NCI-H2107 (cell line): ENCODE measurements at places on chromosomes 6 and 20.

- no peak for DNase-seq
These were observed 2.4 kb downstream of the SLC22A23 start for GRCh38 chr6:3454273-3455010.

DNA sequence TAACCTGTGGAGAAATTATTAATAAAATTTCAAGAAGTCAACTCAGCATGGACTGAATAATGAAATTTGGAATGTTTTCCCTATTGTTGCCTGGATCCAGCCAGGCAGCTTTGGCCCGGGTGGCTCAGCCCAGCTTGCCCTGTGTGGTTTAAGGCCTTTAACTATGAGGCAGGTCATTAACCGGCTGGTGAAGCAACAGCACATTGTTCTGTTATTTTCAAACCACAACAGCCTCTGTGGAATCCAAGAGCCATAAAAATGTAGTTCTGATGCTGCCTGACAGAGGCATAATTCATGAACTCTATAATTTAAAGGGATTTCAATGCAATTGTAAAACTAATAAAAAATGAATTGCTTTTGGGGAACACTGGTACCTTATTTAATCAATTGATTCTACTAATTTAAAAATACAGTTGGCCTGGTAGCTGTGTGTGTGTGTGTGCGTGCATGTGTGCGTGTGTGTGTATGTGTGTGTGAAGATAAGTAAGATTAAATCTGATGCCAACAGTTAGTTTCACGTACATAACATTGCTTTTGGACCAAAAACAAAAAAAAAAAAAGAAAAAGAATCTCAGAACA, 117.7 kb downstream of the RPS12 start:
- no peak for DNase-seq

- no peak for DNase-seq
These were observed 96.0 kb upstream of the PRDM1 start for GRCh38 chr6:105990151-105990550.

DNA sequence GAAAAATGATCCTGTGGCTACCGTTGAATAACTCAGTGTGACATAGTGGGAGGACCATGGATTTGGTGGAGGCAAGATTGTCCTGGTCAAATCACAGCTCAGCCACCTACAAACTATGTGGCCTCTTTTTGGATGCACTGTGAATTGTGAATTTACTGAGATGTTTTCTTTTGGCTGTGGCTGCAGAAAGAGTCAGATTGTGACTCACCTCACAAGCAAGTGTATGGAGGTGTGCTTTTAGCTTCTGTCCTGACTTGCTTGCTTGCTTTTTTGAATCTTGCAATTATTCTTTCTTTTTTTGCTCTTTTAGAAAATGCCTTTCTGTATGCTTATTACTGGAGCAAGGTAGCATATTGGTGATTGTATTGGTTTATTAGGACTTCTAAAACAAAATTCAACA, 122.9 kb upstream of the FOXO3 start:
- no peak for DNase-seq

- DNase-seq: no peak
These were observed 77.1 kb upstream of the SLC4A11 start for GRCh38 chr20:3316136-3316535.

DNA sequence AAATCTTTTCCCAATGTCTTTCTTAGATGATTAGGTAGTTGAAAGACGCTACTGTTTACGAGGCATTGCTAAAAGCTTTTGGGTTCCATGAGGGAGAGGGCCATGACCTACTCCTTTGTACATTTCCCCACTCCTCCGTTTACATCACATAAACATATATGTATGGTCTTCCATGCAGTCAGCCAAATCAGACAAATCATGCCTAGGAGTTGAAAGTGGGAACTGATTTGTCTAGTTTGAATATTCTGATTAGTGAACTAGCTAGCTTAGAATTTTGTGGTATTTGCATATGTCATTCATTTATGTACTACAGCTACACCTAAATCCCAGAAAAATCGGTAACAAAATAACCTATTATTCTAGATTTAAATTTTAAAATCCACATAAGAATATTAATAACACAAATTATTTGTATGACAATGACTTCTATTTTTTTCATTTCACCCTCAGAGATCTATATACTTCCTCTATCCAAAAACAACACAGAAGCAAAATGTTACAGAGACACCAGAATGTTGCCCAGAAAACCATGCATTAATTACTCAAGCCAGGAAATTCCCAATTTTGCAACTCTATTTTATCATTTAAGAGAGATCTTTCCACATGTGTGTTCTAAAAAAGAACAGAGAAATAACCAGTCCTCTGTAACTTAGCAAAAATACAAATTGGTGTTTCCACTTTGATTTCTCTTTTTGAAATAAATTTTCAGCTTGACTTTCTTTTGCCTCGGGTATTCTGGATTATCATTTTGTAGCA, 231.9 kb downstream of the LAMA2 start:
- no peak for DNase-seq

DNA sequence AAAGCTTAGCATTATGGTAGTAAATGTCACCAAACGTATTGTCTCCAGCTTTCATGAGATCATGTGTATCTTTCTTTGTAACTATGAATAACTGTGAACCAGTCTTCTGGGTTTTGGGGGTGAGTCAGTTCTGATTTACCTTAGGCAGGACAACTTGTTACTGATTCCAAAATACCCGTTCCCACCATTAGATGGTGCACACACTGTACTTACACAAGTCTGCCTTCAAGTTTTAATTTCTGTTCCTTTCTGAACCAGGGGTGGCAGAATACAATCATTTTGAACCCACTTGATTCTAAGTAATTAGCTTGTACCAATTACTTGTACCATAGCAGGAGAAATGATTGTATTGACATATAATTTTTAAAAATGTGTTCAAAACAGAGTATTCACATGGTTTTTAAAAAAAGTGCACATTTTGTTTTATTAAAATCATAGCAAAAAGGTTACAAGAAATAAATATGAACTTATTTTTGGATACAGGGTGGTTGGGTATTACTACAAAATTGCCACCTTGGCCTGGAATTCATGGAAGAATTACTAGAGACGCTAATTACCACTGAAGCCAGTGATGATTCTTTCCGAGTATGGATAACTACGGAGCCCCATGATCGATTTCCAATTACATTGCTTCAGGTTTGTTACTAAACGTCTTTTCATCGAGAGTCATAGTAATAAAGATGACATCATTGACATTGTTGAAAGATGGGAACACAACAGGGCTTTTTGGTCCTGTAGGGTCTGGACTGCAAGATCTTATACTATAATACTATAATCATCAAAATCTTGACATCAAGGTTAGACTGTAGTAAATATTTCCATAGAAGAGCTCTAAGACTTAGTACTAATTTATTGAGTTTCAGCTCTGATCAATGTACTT, 75.2 kb upstream of the GLP1R start:
- no peak for DNase-seq

DNA sequence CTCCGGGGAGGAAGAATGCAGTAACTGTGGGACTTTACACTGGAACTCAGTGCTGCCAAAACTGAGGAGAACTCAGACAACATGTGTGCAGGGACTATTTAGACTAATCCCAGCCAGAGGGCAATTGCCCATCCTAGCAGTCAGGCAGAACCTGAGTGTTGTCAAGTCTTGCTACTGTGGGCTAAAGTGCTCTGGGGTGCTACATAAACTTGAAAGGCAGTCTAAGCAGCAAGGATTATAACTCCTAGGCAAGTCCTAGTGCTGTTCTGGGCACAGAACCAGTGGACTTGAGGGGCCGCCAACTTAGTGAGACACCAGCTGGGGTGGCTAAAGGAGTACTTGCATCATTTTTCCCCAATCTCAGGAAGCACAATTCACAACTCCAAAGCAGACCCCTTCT, 363.8 kb upstream of the PTCHD4 start:
- no peak for DNase-seq

DNA sequence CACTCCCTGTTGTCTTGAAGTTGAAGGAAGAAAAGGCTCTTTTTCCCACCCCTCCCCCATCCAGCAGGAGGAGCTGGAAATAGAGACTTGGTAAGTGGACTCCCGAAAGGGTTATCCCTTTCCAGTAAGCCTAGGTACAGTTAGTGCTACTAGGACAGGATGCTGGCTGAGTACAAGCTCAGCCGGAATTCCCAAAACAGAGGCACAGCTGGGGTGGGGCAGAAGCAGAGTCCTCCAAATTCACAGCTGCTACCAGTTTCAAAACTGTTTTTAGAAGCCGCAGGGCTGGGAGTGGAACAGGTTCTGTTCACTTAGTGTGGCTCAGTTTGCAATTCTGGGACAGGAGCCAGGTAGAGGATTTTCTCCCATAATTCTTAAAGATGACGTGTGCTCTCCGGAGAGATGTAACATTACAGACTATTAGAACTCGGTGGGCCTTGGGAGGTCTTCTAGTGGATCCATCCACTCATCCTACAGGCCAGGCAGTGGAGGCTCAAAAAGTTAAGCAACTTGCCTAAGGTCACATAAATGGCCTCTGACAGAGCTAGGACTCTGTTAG, 19.0 kb upstream of the UTRN start:
- DNase-seq: no peak

GRCh38 chr20:23214903-23215302, 128.8 kb upstream of the CD93 start:
- no peak for DNase-seq

- no peak for DNase-seq
These were observed 69.1 kb upstream of the TOP1 start for GRCh38 chr20:40959325-40960092.

DNA sequence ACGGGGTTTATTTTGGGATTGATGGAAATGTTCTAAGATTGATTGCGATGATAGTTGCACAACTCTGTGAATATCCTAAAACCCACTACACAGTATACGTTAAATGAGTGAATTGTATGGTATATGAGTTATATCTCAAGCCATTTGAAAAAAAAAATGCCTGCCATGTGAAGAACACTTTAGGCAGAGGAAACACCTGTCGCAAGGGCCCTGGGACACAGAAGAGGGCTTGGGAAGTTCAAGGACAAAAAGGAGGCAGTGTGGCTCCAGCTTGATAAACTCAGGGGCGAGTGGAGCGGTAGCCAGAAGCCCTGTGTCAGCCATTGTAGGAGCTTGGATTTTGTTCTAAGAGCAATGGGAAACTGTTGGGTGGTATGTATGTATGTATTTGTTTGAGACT, 37.0 kb downstream of the CEP250 start:
- no peak for DNase-seq

DNA sequence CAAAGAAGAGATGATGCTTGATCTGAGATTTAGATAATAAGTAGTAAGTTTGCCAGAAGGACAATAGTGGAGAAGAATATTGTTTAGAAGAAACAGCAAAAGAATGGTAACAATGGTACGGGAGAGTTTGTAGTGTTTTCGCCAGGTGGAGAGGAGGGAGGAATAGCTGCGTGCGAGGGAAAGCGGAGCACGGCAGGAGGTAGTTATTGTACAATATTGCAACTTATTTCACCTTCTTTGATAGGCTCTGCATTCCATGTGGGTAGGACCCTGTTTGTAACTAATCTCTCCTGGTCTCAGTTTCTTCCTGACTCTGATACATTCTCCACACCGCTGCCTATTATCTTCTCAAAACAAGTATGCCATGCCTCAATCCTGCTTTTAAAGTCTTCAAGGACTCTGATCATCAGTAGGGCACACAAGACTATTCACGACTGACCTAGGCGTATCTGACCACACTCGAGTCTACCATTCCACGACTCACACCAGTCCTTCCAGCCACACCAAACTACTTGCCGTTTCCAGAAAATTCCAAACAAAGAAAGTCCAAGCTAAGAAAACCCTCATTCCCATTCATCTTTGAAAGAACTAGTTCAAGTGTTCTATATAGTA, 1.1 kb downstream of the PPIL4 start:
- no peak for DNase-seq

GRCh38 chr20:63920226-63920625, 25.3 kb downstream of the DNAJC5 start:
- no peak for DNase-seq

GRCh38 chr6:122701666-122702065, 77.8 kb upstream of the FABP7 start:
- DNase-seq: no peak

DNA sequence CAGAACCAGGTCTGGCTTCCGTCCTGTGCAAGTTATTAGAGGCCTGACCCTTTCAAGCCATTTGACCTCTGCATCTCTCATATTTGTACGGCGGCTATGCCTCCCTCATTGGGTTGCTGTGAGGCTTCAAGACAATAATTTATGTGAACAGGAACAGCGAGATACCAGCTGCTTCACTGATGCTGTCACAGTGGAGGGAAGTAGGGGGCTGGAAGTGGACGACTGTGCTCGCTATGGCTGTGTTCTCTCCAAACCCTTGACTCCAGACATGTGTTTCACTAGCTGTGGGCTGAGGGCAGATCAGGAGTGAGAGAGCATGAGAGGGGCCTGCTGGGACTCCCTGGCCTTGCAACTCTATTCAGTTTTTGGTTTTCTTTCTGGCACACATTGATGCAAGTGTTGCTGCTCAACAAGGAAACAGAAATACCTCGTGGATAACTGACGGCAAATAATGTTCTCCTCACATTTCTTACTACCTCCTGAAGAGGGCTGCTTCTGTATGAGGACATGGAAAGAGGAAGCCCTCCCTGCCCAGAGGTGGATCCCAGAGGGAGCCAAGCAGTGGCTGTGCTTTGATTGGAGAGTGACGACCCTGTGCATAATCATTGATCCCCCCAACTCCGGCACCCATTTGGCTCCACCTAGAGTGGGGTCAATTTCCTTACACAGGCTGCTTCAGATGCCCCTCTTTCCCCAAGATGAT, 34.7 kb upstream of the SCP2D1 start:
- no peak for DNase-seq
